ENCODE measurements at places on chromosomes 6 and 20.

DNA sequence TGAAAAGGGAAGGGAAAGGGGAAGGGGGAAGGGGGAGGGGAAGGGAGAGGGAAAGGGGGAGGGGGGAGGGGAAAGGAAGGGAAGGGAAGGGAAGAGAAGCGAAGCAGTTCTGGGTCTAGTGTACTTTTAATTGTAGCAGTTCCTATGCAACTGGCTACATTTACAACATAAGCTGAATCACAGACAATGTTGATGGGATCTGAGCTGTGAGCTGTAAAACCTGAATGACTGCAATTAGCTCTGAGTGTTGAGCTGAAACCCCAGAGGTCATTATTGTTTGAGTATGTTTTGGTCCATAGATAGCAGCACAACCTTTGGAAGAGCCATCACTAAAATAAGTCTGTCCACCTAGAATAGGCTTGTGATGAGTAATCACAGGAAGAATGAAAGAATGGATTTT, 7.2 kb upstream of the ABHD12 start:
- DNase-seq = no peak

GRCh38 chr20:33663161-33664084, 1.3 kb downstream of the C20orf144 start:
- peak; percentile 67 for DNase-seq

GRCh38 chr20:51460163-51460562, 82.4 kb downstream of the NFATC2 start:
- no peak for DNase-seq

GRCh38 chr6:104796031-104796785, 63.5 kb downstream of the HACE1 start:
- DNase-seq = no peak

GRCh38 chr6:49888742-49889431, 22.6 kb upstream of the CRISP1 start:
- DNase-seq = no peak

- peak; percentile 20 for DNase-seq
These were observed 3.6 kb upstream of the FOXC1 start for GRCh38 chr6:1605893-1606779.

GRCh38 chr6:119350952-119351372, 1.4 kb upstream of the MAN1A1 start:
- peak; percentile 22 for DNase-seq

GRCh38 chr6:150759483-150759882, 106.0 kb upstream of the MTHFD1L start:
- DNase-seq = no peak

- DNase-seq = no peak
These were observed 176.1 kb upstream of the CEP162 start for GRCh38 chr6:84403545-84403944.

DNA sequence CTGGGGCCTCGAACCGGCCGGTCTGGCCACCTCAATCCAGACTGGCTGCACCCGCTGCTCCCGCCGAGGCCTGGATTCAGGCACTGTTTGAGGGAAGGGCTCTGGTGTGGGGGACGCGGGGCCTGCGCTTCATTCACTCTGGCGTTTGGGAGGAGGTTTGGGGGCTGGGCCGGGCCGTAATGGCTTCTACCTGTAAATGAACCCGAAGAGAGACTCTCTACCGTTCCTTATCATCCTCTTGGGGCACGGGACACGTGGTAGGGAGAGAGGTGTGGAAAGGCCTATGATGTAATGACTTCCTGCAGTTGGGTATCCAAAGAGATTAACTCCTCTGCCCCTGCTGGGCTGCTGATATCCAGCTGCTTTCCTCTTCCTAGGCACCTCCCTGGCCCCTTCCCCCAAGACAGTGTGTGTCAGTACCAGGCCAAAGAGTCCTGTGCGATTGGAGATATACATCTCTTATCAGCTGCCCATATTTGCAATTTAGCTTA, 1.8 kb downstream of the FOXO3 start:
- DNase-seq = peak; percentile 76

DNA sequence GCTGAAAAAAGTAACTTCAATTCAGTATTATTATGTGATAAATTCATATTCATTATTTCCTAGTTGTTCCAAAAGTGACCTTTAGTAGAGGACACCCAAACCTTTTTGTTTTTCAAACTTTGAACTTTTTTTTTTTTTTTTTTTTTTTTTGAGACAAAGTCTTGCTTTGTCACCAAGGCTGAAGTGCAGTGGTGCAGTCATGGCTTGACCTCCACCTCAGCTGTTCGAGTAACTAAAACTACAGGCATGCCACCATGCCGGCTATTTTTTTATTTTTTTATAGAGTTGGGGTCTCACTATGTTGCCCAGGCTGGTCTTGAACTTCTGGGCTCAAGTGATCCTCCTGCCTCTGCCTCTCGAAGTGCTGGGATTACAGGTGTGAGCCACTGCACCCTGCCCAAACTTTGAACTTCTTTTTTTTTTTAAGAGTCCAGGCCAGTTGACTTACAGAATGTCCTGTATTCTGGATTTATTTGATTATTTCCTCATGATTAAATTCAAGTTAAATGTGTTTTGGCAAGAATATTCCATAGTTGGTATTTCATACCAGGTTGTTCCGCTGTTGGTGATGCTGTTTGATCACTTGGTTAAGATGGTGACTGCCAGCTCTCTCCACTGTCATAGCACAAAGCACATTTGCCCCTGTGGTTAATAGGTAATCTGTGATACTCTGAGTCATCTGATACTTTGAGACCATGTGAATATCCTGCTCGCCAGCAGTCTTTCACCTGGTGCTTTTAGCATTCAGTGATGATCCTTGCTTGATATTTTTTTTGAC, 48.0 kb downstream of the VAPB start:
- DNase-seq = no peak

- DNase-seq = no peak
These were observed 3.5 kb downstream of the FOXS1 start for GRCh38 chr20:31841928-31842327.

DNA sequence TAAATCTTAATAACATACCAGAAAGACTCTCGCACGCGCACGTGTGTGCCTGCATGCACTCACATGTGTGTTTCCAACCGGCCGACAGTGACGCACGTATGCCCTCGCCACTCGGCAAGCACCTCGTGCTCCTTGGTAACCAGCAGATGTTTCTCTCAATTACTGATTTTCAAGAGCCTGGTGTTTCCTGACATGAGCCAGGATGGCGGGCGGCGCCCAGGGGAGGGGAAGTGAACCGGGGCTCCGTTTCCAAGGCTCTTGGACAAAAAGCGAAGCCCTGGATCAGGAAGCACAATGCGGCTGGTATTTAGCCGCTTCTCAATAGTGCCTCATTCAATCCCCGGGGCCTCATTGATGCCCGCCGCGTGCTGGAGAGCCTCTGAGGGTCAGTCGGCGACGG, 37.7 kb downstream of the PMEPA1 start:
- DNase-seq = no peak

DNA sequence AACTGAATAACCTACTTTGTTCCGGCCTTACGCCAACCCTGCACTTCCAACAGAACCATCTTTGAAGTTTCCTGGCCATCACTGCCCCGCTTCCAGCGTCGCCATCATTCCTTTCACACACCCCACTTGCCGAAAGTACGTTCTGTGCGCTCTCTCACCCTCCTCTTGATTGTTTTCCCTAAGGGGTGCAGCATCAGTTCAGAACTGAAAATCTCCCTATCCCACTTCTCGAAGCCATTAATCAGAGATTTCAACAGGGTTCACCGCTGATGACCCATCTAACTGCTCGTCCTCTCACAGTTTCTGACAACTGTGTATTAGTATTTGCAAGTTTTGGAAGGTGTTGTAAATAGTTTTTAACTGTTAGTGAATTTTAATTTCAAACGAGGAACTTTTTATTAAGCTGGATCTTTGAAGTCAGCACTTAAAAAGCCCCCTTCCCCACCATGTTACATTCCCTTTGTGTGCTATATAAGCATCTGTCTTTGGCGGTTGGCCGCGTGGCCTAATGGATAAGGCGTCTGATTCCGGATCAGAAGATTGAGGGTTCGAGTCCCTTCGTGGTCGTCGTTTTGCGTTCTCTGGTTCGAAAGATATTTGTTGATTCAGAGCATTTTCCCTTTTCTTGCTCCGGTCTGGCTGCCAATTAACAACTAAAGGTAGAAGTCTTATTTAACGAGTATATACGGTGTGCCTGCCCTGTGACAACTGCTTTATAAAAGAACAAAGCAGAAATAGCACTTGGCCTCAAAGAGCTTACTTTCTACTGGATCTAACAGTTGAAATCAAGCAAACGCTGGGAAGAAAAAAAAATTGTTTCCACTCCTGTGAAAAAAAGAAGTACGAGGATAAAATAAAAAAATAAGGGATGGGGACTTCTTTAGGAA, 42.6 kb downstream of the TRIM27 start:
- DNase-seq = peak; percentile 69

DNA sequence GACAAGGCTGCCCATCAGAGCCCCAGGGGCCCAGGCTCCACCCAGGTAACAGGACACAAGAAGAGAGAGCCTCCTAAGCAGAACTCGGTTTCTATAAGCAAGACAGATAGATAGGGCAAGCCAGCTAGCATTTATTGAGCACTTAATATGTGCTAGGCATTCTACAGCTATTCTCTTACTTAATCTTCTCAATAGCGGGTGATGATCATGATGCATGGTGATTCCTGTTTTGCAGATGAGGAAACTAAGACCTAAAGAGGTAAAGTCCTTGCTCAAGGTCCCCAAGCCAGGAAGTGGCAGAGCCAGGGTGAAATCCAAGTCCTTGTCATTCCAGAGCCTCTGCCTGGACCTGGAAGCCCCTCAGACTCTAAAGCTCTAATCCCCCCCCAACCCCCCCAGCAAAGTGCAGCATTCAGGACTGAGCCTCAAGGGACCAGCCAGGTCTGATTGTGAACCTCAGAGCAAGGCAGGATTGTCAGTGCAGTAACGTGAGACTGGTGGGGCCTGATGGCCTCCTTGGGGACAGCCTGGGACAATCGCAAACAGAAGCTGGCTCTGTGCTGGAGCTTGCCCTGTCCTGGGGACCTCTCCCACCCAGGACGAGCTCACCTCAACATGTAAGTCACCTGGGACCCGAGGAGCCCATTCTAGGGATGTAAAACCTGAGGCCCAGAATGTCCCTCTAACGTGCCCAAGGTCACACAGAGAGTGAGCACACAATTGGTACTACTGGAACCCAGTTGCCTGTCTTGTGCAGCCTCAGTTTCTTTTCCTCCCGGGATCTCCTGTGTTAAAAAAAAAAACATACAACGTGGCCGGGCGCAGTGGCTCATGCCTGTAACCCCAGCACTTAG, 48.4 kb upstream of the PTGIS start:
- no peak for DNase-seq

DNA sequence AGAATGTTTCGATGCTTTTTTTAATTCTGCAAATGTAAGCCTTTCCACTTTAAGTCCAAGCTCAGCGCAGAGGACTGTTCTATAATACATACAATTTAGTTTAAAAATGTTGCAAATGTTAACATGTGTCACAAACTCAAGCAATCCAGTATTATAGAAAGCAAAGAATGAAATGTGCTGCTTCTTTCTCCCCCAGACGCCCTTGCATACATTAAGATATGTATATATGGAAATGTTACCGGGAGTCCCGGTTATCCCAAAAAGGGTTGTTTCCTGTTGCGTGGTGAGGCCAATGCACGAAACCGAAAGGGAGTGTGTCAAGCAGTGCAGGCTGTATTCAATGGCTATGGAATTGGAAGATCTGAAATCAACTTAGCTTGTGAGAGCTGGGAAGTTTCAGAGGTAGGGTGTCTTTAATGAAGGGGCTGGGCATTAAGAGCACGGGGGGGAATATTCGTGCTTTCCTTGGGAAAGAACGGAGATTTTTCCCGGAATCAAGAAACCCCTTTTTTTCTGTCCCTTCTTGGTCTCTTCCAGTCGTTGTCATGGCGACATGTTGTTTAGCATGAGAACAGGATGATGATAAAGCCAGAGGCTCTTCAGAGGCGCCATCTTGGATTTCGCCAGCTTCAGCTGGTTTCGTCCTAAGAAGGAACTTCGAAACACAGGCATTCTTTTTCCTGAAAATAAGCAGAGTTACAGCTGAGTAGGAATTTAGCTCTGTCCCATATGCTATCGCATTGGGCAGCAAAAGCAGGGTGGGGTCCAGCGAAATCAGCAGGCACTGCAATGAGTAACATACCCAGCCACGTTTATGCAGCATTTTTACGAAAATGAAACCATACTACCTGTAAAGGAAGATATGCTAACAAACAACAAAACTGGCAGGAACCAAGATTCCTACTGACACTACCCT, 10.1 kb upstream of the NQO2 start:
- DNase-seq = peak; percentile 96

- no peak for DNase-seq
These were observed 35.1 kb downstream of the PM20D2 start for GRCh38 chr6:89180971-89181370.

DNA sequence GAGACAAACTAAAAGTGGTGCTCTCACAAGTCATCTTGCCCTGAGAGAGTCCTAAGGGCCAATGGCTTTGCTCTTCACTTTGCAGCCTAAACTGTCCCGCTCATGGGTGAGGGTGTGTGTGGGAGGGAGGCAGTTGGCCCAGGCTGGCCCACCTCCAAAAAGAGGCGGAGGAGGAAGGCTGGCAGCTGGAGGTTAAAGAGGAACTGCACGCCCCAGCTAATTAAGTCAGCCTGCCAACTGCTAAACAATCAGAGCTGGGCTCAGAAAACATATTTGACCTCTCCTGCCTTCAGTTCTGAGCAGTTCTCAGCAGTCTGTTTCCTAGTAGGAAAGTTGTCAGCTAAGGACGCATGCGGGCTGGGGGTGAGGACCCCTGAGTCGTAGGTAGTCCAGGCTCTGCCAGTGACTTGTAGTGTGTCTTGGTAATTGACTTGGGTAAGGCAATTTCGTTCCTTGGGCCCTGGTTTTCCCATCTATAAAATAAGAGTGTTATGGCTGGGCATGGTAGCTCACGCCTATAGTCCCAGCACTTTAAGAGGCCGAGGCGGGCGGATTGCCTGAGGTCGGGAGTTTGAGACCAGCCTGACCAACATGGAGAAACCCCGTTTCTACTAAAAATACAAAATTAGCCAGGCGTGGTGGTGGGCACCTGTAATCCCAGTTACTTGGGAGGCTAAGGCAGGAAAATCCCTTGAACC, 17.0 kb downstream of the GSS start:
- peak; percentile 87 for DNase-seq

- DNase-seq = no peak
These were observed 197.3 kb downstream of the UNC5CL start for GRCh38 chr6:40841721-40842120.

DNA sequence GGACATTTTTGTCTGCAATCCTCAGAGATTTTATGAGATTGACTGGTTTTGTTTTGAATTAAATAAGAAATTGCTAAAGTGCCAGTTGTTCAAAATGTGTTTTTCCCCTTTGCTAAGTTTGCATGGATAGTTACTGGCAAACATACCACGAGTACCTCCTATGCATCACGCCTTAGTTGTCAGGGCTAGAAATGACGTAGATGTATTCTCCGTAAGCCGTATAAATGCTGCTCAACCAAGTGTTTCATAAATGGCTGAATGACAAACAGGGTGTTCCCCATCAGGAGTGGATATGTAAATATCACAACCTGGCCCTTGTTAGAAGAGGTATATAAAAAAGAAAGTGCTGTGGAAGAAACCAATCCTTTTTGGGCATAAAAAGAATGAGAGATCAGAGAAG, 341.1 kb upstream of the ZFP64 start:
- DNase-seq = no peak

GRCh38 chr20:46670585-46671584, 18.4 kb downstream of the TP53RK start:
- no peak for DNase-seq

All from MV-4-11 (cell line).